Stimulated activated CD4-positive, alpha-beta T cell treated with anti-CD3 and anti-CD28 coated beads, Interleukin-1b, Interleukin-23, amount 100 ng/mL, for 48 hours (primary cell): ENCODE measurements at places on chromosomes 1 and 21.
A peak's percentile ranks its signal among the peaks of the same experiment; 100 is the strongest.

DNA sequence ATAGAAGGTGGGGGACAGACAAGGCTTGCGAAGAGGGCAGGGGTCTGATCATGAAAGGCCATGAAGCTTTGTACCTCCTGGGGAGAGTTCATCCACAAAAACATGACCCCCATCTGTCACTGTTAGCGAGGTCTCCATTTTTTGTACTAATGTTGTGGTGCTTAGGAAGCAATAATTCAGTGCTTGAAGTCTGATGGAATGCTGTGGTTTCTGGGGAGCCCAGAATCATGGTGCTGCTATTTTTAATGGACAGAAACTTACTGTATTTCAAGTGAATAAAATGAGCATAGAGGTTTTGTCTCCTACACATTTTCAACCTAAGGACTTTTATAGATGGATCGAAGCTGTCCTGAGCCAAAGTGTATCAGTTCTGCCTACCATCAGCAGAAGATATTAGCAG, 28.2 kb upstream of the RGL1 start:
- DNase-seq: no peak

GRCh38 chr1:43538143-43538487, 7.4 kb downstream of the PTPRF start:
- no peak for DNase-seq

DNA sequence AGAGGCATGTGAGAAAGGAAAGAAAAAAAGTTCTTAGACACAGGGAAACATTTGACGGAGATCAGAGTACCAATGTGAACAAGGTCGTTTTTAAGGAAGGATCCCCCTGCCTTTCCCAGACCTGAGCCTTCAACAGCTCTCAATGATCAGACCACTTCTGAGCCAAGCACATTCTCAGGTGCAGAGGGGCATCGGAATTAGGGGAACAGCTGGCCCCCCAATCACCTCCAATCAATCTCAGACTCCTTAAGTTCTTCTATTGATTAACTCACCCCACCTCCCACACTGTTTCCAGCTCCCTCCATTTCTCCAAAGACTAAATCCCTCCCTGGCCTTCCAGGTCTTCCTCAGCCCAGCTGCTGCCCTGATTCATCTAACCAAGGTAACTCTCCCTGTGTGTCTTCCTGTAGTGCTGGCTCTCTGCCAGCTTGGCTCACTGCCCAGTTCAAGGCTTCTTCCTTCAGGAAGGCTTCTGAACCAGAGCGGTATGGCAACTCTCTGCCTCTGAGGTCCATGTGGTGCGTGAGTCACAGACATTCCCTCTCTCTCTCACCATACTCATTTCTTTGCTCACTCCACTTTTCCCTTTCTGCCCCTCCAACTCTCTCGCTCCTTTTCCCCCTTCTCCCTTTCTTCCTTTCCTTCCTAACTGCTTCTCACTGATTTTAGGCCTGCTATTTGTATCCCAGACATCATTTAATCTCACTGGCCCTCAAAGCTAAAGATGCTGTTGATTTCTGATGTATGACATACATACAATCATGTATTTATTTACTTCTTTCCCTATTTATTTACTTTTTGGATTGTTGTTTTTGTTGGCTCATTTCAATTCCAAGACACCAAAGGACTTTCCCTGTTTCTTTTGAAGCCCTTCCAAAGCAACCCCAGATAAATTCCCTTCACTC, 18.1 kb downstream of the CFAP45 start:
- DNase-seq: peak; percentile 8

- DNase-seq: no peak
Measured at GRCh38 chr1:177975588-177976495, 6.0 kb upstream of the SEC16B start.

DNA sequence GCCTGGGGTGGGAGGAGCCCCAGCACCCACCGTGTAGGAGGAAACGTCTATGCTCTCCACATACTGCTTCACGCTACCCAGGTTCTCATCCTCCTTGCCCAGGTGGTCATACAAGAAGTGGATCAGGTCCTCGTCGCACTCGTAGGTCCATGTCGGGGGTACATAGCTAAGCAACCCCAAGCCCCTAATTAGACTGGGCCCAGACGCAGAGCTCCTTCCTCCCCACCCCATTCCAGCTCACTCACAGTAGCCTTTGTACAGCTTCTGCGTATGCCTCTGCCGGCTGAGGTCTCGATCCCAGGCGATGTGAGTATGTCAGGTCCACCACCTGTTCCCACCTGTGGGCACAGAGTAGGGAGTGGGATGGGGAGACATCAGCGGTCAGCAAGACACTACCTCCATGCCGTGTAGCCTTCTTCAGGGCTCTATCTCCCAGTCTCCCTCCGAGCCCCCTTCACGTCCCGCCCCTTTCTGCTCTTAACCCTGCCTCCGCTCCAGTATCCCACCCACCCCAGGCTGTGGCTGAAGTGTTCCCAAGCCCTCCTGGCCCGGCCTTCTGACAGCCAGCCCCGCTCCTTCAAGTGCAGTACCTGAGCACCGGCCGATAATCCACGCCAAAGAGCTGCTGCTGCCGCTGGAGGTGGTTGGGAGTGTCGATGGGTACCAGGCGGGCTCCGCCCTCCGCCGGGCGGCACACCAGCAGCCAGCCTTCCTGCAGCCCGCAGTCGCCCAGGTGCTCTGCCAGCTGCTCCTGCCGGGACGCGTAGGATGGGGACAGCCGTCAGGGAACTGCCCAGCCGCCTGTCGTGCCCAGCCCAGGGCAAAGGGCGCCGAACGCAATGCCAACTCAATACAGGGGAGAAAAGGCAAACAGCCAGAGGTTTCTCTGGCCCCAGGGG, 919 bp downstream of the HECTD3 start:
- peak; percentile 27 for DNase-seq

DNA sequence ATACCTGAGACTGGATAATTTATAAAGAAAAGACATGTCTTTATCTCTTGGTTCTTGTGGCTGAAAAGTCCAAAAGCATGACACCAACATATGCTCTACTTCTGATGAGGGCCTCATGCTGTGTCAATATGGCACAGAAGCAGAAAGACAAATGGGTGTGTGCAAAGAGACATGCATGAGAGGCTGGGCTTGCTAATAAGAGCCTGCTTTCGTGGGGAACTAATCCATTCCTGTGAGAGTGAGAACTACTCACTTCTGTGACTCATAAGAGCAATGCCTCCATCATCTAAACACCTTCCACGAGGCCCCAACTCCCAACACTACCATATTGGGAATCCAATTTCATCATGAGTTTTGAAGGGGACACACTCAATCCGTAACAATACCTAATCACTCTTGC, 340.0 kb upstream of the DUSP10 start:
- no peak for DNase-seq

- no peak for DNase-seq
Measured at GRCh38 chr1:172537827-172538391, 5.0 kb downstream of the SUCO start.

DNA sequence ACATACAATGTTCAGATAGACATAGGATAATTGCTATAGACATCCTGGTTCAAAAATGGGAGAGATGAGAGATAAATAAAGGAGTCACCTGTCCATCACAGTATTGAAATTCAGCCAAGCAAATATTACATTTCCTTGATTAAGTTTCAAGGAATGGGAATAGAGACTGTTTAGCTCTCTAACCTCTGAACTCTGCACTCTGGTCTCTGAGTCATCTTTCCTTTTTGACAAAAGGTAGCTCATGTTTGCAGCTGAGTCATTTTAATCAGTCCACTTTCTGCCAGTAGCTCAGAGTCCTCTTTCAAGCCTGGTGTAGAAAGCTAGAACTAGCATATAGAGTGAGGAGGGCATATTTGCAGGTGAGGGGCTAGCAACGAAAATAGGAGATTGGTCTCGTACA, 51.4 kb upstream of the GJA8 start:
- no peak for DNase-seq

DNA sequence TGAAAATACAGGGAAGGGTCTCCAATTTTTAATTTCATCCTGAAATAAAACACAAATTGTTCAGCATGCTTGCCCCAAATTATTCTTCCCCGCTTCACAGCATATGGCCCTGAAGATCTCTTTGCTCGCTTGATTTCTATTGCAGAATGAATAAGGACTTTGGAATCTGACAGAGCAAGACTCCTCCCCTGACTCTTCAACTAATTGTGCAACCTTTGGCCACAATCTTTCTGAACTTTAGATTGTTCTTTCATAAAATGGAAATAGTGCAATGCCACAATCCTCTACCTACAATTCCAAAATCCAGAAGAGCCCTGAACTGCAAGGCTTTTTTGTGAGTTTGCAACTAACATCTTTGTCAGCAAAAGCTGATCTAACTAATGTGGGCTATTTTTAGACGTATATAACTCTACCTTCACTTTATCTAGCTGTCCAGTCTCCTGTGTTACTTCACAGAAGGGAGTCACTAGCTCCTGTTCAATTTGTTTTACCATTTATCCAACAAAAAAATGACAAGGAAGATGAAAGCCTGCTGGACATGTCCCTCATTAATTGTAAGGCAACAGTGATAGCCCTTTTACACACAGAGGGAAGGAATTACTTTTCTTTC, 13.4 kb downstream of the RNASEL start:
- DNase-seq: no peak

GRCh38 chr1:234773936-234774677, 164.1 kb upstream of the IRF2BP2 start:
- DNase-seq: no peak

DNA sequence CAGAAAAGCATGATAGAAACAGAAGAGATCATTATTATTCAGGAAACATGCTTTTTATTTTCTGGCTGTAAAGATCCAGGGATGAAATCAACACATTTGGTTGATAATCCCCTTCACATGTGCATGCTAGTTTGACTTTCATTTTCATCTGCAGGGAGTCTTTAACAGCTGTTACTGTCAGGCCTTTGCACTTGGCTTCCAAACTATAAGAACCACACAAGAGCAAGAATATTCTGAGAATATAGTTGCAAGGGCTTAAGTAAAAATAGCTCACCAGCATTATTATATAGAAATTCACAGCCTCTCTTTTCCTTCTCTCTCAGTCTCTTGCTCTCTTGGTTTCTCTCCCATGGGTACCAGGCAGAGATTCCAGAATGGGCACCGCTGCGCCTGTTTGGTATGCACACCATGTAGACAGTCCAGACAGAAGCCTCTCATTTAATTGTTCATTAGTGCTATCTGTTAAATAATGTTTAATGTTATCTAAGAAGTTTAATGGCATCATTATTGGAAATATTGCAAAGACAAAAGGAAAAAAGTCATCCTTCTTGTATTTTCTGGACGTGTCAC, 622.3 kb upstream of the PLXNA2 start:
- DNase-seq: no peak

DNA sequence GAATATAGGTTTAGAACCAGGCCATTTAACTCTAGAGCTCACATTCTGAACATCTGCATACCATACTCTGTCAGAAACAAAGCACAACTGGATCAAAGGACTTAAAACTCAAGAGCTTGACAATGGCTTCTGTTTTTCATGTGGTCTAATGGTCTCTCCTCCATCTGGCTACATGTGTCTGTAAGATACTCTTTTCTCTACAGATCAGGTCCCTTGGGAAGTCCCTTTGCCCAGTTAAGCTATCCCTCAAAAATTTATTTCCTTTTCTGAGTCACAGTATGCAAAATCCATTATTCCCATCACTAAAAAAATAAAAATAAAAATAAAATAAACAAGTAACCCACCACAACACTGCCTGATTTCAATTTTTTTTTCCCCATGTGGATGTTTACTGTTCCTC, 357.0 kb upstream of the PRMT6 start:
- no peak for DNase-seq

GRCh38 chr1:212077028-212077427, 41.5 kb downstream of the DTL start:
- DNase-seq: no peak

DNA sequence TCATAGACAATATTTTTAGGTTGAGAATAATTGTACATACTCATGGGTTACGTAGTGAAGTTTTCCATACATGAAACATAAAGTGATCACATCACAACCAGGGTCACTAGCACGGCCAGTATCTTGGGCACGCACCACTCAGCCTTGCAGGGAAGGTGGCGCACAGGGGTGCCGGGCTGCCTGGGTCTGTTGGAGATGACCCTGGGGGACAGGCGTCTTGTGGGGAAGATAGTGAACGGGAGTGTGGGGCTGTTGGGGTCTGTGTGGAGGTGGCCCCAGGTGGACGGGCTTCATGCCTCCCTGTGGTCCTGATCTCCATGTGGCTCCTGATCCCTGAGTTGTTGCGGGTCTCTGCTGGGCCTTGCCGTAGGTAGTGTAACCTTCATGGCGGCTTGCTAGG, 38.3 kb upstream of the PRSS38 start:
- no peak for DNase-seq

- DNase-seq: no peak
Measured at GRCh38 chr1:108553905-108554304, 6.0 kb upstream of the EEIG2 start.

DNA sequence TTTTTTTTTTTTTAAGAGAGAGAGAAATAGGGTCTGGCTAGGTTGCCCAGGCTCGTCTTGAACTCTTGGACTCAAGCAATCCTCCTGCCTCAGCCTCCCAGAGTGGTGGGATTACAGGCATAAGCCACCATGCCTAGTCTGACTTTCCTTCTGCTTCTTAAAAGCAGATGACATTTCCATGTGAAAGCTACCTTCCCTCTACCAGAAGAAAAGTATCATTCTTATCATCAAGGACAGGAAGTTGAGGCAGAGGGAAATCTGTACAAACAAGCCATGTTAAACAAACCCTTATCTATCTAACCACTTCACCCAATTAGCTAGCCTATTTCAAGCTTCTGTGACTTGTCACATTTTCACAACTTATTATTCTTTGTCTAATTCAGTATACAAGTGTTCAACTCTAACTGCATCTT, 54.8 kb downstream of the SAMSN1 start:
- DNase-seq: no peak

DNA sequence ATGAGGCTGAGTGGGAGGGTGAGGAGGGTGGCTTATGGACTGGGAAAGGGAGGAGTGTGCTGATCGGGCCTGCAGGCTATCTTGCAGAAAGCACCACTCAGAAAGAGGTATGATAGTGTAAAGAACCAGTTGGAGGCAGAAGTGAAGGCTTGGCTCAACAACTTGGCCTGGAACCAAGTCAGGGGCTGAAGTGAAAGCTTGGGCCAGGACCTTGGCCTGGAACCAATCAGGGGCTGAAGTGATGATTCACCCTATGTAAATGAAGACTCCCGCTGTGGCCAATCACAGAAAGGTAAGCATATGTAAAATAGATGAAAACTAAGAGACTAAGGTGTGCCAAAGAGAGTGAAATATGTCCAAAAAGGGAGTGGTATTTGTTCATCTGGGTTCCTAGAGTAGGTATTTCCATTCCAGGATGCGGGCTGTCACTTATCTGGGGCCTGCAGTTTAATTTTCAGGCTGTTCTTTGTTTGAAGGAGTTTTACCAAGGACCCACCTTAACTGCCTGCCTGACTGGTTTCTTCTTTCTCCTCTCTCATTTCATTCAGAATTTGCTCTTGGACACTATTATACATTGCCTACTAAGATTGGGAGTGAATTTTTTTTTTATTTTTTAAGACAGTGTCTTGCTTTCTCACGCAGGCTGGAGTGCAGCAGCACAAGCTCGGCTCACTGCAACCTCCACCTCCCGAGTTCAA, 5.1 kb upstream of the RFX5 start:
- no peak for DNase-seq

- no peak for DNase-seq
Measured at GRCh38 chr1:110872366-110872744, 593 bp upstream of the CD53 start.

- no peak for DNase-seq
Measured at GRCh38 chr1:221874285-221875003, 132.6 kb upstream of the DUSP10 start.

- no peak for DNase-seq
Measured at GRCh38 chr1:40894455-40894854, 32.3 kb upstream of the CITED4 start.

GRCh38 chr21:14551741-14552140, 5.6 kb upstream of the SAMSN1 start:
- no peak for DNase-seq

- no peak for DNase-seq
Measured at GRCh38 chr1:159918352-159919200, 6.7 kb downstream of the TAGLN2 start.
